ENCODE measurements at places on chromosomes 5 and 9.

DNA sequence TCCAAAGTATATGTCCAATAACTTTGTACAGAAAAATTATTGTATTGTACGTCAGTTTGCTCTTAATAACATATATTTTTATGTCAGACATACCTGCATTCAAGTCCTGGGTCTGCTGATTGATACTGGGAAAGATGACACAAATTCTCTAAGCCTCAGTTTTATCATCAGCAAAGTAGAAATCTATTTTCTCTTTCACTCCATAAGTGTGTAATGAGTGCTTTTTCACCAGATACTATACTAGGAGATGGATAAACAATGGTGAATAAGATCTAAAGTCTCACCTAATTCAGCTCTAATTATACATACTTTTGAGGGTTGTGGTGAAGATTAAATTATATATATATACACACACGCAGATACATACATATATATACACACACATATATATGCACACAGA is 12.3 kb downstream of the PPP2R2B start:
- DNase-seq = no peak

DNA sequence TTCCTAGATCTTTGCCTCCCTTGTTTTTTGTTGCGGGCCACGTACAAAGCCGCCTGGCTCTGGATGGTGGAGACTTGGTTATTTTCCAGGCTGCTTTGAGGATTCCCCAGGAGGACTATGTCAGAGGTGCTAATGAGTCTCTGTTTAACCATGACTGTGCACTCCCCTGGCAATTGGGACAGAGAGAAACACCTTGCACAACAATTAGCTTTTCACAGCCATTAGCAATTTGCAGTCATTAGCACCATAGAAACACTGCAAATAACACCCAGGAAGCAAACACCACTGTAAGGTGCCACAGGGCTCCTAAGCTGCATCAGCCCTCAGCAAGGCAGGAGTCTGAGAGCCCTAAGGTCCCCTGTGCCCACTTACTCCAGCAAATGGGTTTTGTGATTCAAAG is 201.0 kb upstream of the VLDLR start:
- no peak for DNase-seq

GRCh38 chr9:78025186-78025585 is 6.4 kb downstream of the GNAQ start:
- no peak for DNase-seq

DNA sequence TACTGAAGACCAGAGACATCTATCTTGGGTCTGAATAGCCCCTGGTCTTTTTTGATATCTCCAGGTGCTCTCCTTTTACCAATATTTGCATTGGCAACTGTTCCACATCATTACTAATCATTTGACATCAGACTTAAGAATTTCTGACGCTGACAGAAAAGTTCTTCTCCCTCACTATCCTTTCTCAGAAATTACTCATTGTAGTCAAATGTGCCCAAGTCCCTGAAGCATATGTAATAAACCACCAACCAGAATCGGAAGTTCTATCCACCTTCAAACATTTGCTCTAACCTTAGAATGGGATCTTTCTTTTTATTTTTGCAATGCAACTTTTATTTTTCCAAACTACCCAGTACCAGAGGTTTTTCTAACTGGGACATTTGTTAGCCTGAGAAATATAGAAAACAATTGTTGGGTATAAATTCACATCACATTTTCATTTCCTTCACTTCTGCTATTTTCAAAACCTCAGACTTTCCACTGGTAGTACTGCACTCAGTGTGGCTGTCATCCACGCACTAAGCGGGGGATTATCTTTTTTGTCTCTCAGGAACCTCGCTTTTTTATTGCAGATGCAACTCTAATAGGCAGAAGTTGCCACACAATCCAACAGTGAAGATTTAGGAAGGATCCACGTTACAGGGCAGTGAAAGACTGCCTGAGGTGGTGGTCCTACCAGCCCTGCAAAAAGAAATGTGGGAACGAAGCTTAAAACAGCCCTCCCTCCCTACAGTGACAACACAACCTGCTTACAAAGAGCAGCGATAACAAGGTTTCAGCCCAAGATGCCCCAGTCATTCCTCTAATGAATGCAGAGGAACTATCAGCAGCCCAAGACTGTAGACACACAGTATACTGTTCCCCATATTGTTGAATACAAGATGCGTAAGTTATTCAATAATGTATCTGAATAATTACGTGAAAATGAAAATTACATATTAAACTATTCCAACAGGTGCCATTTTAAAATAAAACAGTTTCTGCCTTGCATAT is 201.2 kb downstream of the EBF1 start:
- DNase-seq = no peak

GRCh38 chr9:68651280-68651893 is 53.7 kb upstream of the PIP5K1B start:
- DNase-seq = no peak

GRCh38 chr5:129904102-129904666 is at the start of gene CHSY3:
CHSY3 (plus strand) TSS chr5:129904465.
- peak; percentile 31 for DNase-seq

DNA sequence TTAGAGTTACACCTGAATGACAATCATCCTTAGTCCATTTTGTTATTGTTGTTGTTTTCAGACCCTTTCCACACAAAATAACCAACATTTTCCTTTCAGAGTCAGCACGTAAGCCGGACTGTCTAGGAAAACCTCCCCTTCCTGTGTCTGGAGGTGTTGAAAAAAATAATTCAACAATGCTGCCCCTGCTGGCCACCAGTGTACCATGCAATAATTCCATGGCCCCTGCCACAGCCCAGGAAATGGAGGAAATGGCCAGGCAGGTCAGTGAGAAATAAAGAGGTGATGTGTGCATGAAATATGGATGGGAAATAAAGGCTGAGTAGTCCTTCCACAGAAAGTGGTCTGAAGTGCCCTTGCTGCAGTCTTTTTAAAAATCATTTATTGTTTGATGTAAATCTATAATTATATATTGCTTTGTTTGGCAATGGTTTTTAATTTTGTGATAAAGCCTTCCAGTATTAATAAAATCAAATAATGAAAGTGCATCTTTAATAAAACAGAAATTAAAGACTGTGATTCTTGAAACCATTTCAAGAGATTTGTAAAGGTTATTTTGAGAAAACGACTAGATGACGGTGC is 152.8 kb upstream of the PAPPA start:
- no peak for DNase-seq

DNA sequence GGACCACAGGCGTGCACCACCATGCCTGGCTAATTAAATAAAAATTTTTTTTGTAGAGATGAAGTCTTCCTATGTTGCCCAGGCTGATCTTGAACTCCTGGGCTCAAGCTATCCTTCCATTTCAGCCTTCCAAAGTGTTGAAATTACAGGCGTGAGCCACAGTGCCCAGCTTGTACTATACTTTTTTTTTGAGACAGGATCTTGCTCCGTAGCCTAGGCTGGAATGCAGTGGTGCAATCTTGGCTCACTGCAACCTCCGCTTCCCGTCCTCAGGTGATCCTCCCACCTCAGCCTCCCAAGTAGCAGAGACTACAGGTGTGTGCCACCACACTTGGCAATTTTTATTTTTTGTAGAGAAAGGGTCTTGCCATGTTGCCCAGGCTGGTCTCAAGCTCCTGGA is 5.3 kb upstream of the RAD23B start:
- DNase-seq = no peak

DNA sequence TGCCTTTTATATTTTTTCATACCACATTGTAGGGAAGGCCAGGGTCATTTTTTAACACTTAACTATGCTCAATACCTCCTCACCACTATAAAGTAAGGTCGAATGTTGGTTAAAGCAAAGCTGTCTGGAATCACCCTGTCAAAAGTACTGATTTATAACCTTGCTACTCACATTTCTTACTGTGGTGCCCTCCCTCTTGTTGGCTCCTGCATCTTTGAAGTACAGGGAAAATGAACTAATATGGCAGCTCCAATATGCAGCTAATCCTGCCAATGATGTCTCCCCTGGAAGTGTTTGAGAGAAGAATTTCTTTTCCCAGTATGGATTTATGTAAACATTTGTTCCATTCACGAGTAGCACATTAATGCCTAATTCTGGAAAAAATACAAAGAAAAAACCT is 108.4 kb upstream of the RPS23 start:
- DNase-seq = no peak

GRCh38 chr9:35452481-35452880 is 37.4 kb upstream of the RUSC2 start:
- no peak for DNase-seq

DNA sequence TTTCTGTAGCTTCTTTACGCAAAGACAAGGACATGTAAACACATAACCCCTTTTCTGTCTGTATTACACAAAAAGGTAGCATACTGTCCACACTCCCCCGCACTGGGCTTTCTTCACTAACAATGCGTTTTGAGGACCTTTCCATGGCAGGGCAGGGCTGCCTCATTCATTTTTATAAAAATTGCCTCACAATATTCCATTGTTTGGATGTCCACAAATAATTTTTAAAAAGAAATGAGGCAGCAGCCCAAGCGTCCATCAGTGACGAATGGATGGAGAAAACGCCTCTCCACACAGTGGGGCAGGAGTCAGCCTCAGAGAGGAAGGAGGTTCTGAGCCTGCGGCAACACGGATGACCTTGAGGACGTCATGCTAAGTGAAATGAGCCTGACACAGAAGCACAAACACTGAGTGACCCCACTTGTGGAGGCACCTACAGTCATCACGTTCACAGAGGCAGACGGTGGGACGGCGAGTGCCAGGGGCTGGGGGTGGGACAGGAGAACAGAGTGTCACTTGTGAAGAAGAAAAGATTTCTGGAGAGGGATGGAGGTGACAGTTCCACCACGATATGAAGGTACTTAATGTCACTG is 67.8 kb downstream of the RASGEF1C start:
- no peak for DNase-seq

DNA sequence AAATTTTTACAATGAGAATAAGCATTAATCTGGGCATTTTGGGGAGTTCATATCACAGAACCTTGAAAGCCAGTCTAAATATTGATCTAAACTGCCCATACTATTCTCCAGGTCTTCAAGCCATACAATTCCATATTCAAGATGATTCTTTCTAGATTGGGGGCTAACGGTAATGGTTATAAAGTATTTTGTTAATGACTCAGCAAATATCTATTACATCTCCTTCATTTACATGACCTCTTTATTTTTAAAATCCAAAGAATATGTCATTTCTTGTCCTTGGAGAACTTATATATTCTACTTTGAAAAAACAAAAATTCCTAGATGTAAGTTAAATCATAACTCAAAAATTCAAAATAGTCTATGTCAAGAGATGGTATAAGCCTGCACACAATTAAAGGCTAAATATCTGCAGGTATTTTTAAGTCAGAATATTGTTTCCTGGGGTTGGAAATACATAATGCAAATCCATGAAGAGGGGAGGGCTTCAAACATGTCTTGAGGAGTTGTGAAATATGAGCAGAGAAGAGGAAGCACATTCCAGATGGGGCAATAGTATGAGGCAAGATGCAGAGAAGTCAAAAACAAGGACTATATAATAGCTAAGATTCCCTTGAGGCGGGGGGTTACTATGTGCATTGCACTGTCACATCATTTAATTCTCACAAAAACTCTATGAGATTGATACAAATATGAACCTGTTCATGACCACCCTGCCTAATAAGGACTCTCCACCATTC is 526.4 kb downstream of the NR2F1-AS1 start:
- DNase-seq = no peak

- no peak for DNase-seq
Measured at GRCh38 chr9:130213911-130214761, 41.9 kb downstream of the NCS1 start.

- DNase-seq = no peak
Measured at GRCh38 chr5:50709471-50709870, 43.0 kb downstream of the PARP8 start.

- DNase-seq = no peak
Measured at GRCh38 chr5:177966839-177967166, 29.2 kb downstream of the PROP1 start.

GRCh38 chr9:72193478-72193881 is 44.2 kb downstream of the GDA start:
- DNase-seq = no peak

GRCh38 chr5:99104538-99105132 is 175.8 kb upstream of the CHD1 start:
- no peak for DNase-seq

DNA sequence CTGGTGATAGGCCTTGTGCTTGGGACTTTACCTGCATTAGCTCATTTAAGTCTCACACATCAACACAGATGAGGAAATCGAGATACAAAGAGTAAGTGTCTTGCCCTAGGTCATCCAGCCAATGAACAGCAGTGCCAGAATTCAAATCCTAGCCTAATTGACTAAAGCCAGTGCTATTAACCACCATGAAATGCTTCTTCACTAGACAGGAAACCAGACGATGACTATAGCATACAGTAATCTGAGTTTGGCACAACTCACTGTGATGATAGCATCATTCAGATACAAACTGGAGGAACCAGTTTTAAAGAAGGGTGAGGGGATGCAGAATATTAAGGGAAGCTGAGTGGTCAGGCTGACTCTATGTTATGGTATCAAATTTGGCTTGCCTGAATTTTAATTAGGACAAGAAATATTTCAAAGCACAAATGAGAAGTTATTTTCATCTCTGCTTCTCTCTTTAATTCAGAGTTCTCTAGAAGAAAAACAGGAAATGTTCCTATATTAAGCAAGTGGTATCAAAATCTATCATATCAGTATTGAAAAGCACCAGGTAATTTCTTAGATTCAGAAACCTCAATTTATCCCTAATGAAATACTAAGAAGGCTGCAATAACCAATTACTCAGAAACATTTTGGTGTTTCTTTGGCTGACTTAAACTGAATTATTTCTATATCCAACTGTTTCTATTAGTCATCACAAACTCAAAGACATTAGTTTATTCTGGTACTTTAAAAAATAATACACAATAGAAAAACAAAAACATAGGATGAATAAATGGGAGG is 147.0 kb upstream of the RASA1 start:
- no peak for DNase-seq

Data from 8988T (cell line).